ENCODE measurements at places on chromosomes 13 and 19. TPM values are rescaled to one million over a fixed set of nuclear protein-coding genes. Genes with fewer than 3 reads are reported as not detected.
A peak's percentile ranks its signal among the peaks of the same experiment; 100 is the strongest.

DNA sequence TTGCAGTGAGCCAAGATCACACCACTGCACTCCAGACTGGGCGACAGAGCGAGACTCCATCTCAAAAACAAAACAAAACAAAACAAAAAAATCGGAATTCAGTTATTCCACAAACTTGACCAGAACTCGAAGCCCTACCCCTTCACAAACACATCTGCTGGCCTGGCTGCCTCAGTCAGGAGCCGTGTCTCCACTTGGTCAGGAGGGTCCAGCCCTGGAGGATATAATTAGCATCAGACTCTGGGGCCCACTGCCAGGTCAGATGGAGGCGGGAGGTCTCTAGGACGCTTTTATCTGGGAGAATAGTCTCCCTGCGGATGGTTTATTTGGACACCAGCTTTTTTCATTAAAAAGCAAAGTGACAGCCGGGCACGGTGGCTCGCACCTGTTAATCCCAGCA, 8.0 kb downstream of the ELL start:
- H3K4me3 ChIP-seq, result no peak overlapping the region
- peak overlapping the region; percentile 73 for H3K27ac ChIP-seq
- H3K4me1 ChIP-seq, result peaks cover 33% of the 10 kb centered on the region
- no peaks in the 10 kb centered on the region for H3K36me3 ChIP-seq

GRCh38 chr19:29256516-29256915, 43.6 kb upstream of the UQCRFS1 start:
- H3K4me3 ChIP-seq, result no peak overlapping the region
- H3K4me1 ChIP-seq, result no peaks in the 10 kb centered on the region
- H3K36me3 ChIP-seq, result no peaks in the 10 kb centered on the region
- no peak overlapping the region for H3K27ac ChIP-seq

DNAJC15 gene
- total RNA-seq, result 21.6 TPM

- no peaks in the 10 kb centered on the region for H3K36me3 ChIP-seq
- H3K4me3 ChIP-seq, result no peak overlapping the region
- no peak overlapping the region for H3K27ac ChIP-seq
- DNase-seq, result no peak
- H3K27me3 ChIP-seq, result peaks cover 14% of the 10 kb centered on the region
- H3K4me1 ChIP-seq, result peaks cover 2% of the 10 kb centered on the region
Measured at GRCh38 chr13:42405665-42406390, 133.9 kb downstream of the AKAP11 start.

GRCh38 chr13:37097076-37097475, 8.4 kb downstream of the CSNK1A1L start:
- no peaks in the 10 kb centered on the region for H3K36me3 ChIP-seq
- H3K27ac ChIP-seq, result no peak overlapping the region
- H3K4me1 ChIP-seq, result peaks cover 16% of the 10 kb centered on the region
- H3K4me3 ChIP-seq, result no peak overlapping the region

CGB1 gene
- total RNA-seq, result 0.92 TPM

GRCh38 chr19:2716722-2717637, 4.2 kb downstream of the DIRAS1 start:
- no peak overlapping the region for H3K27ac ChIP-seq
- H3K36me3 ChIP-seq, result peaks cover 9% of the 10 kb centered on the region
- H3K4me3 ChIP-seq, result no peak overlapping the region
- H3K27me3 ChIP-seq, result no peaks in the 10 kb centered on the region

DNA sequence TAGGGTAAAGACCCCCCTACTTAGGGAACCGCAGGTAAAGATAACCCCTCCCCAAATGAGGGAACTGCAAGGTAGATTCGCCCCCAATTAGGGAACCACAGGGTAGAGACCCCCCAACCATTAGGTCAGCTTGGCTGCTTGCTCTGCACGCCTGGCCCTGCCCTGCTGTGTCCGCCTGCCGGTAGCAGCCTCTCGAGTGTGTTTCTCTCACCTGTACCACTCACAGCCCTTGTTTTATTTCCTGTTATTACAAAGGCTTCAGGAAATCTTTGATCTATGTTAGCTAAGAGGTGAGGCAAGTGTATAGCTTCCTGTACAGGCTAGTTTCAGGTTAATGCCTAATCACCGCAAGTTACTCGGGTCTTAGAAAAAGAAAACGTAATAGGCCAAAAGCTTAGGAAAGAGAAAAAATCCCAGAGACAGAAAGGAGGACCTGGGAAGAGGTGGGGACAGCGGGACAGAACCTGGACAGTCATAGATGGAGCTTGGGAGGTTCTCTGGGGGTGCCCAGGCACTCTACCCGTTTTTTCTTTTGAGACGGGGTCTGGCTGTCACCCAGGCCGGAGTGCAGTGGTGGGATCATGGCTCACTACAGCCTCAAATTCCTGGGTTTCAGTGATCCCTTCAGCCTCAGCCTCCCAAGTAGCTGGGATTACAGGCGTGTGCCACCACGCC, 23.1 kb upstream of the EIF3G start:
- no peaks in the 10 kb centered on the region for H3K4me1 ChIP-seq
- H3K27ac ChIP-seq, result no peak overlapping the region
- H3K4me3 ChIP-seq, result no peak overlapping the region

SHISA7 gene
- not detected for total RNA-seq

ZNF8 gene
- 8.1 TPM for total RNA-seq

DNA sequence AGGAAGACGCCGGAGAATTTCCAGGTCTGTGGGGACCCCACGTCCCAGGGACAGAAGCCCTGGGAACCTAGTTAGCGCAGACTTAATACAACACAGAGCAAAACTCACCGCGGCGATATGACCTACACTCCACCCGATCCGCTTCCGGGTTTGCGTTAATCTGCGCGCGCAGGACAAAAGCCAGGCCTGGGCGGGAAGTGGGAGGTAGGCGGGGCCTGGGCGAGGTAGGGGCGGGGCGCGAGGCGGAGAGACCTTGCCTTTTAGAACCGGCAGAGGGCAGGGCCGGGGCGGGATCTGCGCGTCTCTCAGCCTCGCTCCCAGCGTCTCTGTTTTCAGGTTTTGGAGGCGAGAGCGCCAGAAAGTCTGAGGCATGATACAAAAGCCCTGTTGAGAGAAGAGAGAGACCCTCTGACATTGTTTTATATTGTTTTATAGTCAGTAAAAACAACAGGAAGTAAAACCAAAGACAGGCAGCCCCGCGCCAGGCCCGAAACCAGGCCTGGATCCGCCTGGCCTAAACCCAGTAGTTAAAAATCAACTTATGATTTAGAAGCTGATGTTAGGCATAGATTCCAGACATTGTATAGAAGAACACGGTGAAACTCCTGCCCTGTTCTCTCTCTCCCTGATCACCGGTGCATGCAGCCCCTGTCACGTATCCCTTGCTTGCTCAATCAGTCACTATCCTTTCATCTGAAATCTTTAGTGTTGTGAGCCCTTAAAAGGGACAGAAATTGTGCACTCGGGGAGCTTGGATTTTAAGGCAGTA, at the start of gene ZNF611:
Gene ZNF611, minus strand, starts transcription at position 152 of the 769 bp plus-strand sequence. CDS start 19,150 bp downstream, outside the sequence.
- H3K36me3 ChIP-seq, result no peaks in the 10 kb centered on the region
- H3K4me1 ChIP-seq, result peaks cover 24% of the 10 kb centered on the region
- peak; percentile 98 for DNase-seq
- H3K4me3 ChIP-seq, result peak within 1 kb of the TSS; percentile 88
- peak within 1 kb of the TSS; percentile 96 for H3K27ac ChIP-seq

RASAL3 gene
- total RNA-seq, result not detected

PROSER1 gene
- 19.4 TPM for total RNA-seq

DNA sequence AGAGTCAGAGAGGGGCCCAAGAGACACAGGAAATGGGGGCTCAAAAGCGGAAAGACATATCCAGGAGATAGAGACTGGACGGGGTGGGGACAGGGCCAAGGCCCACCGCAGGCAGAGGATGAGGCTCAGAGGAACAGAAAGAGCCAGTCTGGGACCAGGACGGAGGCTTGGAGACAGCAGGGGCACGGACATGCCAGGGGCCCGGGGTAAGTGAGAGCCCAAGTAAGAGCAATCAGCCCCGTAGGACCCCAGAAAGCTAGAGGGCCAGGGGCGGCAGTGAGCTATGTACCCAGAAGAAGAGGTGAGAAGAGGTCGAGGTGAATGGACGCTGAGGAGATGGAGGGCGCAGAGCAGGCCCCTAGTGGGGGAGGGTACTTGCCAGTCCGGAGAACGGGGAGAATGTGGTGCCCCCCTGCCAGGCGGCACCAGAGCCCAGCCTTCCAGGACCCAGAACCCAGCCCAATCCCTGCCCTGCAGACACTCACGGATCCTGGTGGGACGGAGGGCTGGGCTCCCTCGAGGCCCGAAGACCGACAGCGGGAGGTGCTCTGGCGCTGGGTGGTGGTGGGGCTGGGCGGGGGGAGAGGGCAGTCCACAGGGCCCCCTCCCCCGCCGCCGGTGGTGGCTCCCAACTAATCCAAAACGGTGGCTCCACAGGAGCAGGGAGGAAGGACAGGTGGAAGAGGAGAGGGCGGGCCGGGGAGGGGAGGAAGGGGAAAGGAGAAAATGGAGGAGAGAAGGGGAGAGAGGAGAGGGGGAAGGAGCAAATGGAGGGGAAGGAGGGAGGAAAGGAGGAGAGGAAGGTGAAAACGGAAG, 1.0 kb downstream of the GRIK5 start:
- peaks cover 11% of the 10 kb centered on the region for H3K27me3 ChIP-seq
- H3K4me3 ChIP-seq, result no peak overlapping the region
- H3K4me1 ChIP-seq, result no peaks in the 10 kb centered on the region
- peaks cover 2% of the 10 kb centered on the region for H3K36me3 ChIP-seq
- no peak overlapping the region for H3K27ac ChIP-seq
- no peak for DNase-seq

DNA sequence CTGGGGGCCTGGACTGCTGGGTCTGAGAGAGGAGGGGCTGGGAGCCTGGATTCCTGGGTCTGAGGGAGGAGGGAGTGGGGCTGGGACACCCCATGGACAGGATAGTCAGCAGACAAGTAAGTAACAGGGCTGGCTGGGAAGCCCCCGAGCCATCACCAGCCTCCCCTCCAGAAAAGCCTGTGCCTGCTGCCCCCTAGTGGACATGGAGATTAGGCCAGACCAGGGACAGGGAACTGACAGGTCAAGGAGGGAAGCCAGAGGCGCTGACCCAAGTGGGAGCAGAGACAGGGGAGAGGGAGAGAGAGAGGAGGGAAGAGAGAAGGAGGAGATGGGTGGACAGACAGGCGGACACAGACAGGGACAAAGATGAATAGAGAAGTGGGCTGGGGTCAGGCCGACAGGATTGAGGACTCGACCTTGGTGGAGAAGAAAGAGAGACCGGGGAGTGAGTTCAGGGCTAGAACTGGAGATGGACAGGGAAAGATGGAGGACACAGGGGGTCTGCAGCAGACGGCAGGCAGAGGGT, 6.7 kb upstream of the ERFL start:
- H3K4me3 ChIP-seq, result no peak overlapping the region
- H3K4me1 ChIP-seq, result no peaks in the 10 kb centered on the region
- H3K27ac ChIP-seq, result peak overlapping the region; percentile 76
- no peak for DNase-seq
- no peaks in the 10 kb centered on the region for H3K36me3 ChIP-seq
- H3K27me3 ChIP-seq, result peaks cover 51% of the 10 kb centered on the region

LILRA5 gene
- total RNA-seq, result not detected

POP4 gene
- total RNA-seq, result 49.4 TPM

Data from chondrocyte (in vitro differentiated cells).